ENCODE measurements at places on chromosomes 4 and X.

- DNase-seq = no peak
These were observed 9.2 kb upstream of the FHDC1 start for GRCh38 chr4:152926959-152927358.

DNA sequence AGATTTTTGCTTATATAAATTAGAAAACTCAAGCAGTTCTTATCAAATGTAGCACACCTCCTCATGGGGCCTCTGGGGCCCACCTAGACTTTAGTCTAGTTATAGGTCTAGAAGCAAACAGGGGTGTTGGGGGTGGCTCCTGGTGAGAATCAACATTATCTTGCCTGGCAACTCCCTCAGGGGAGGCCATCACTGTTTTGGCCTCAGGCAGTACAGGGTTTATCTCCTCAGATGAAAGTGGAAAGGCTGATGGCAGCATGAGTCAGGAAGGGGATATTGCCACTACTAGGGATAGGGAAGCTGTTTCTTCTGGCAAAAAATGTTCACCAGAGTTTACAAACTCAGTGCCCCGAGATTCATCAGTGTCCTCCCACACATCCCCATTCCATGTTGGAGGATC, 232.4 kb upstream of the BMP3 start:
- no peak for DNase-seq

- no peak for DNase-seq
These were observed 82.3 kb downstream of the SRPX start for GRCh38 chrX:38138157-38138891.

DNA sequence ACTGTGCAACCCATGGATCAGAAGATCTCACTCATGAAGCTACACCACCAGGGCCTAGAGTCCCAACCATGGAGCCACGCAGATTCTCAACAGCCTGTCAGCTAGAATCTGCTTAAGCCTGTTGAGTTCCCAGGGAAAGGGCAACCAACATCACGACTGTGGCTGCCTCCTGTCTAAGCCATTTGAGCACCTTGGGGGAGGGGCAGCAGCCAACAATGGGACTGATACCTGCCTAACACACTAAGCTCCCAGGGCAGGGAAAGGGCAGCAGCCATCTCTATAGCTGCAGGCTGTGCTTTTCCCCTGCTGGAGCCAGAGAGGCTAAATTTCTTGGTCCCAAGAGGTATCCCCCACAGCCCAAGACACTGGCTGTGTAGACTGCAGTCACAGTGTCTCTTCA, 96.5 kb upstream of the TCEAL2 start:
- no peak for DNase-seq

DNA sequence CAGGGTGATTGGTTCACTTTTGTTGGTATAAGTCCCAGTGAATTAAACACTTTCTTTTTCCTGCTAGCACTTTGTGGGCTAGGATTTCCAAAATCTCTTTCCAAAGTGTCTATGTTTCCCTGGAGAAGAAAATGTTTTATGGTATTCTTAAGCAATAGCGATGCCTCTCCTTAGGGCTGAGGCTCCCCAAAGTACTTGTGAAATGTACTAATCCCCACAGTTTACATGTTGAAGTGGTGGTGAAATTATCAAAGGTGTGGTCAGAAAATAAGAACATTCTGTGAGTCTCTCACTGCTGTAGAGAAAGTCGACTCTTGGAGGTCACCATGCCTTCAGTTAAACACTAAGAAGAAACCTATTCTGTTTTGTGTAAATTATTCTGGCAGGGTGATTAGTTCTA, 51.5 kb upstream of the AMELX start:
- DNase-seq = no peak

GRCh38 chr4:188347339-188347738, 208.1 kb downstream of the TRIML1 start:
- DNase-seq = no peak

- no peak for DNase-seq
These were observed 73.7 kb downstream of the SPCS3 start for GRCh38 chr4:176393306-176394013.

GRCh38 chrX:53223955-53224859, 800 bp downstream of the KDM5C start:
- DNase-seq = no peak

DNA sequence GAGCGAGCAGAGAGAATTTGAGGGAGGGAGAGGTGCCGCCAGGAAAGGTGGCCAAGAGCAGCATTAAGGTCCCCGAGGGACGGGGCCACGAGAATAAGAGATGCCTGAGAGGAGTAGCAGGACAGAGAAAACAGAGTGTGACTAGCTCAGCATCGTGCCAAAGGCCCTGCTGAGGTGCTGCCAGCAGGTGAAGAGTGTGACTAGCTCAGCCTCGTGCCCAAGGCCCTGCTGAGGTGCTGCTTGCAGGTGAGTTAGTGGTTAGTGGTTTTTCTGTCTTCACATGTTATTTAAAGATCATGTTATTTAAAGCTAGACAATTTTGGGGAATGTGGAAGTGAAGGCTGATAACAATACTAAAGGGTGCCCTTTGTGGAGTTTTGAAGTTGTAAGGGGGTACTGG, 464.5 kb upstream of the FAT1 start:
- DNase-seq = no peak

All from vagina (tissue), 2 donors.